Breast epithelium (tissue), 4 donors: ENCODE measurements at places on chromosomes 3 and 15. TPM values are rescaled to one million over a fixed set of nuclear protein-coding genes. Genes with fewer than 3 reads are reported as not detected.

ECE2 gene
- total RNA-seq: not detected

CKMT1B gene
- 2.6 TPM for total RNA-seq

ALPK3 gene
- 1.6 TPM for total RNA-seq

DPPA4 gene
- not detected for total RNA-seq

TMEM202 gene
- not detected for total RNA-seq

FEZF2 gene
- not detected for total RNA-seq

SLC2A2 gene
- total RNA-seq: not detected

MGLL gene
- 79.5 TPM for total RNA-seq

TAGLN3 gene
- not detected for total RNA-seq

MAGEL2 gene
- total RNA-seq: 0.33 TPM

TXNRD3 gene
- 16.4 TPM for total RNA-seq

THPO gene
- 0.64 TPM for total RNA-seq

CLDND1 gene
- 113 TPM for total RNA-seq

PRKCD gene
- total RNA-seq: 15.1 TPM

- H3K27me3 ChIP-seq: no peaks in the 10 kb centered on the region
- no peak overlapping the region for H3K4me3 ChIP-seq
- no peak for DNase-seq
- no peaks in the 10 kb centered on the region for H3K36me3 ChIP-seq
- no peak overlapping the region for H3K27ac ChIP-seq
- H3K4me1 ChIP-seq: no peaks in the 10 kb centered on the region
These were observed 120.4 kb upstream of the IQSEC1 start for GRCh38 chr3:13193320-13194284.

GRCh38 chr3:141561426-141562034 is 74.7 kb downstream of the RASA2 start:
- DNase-seq: no peak
- H3K4me1 ChIP-seq: no peaks in the 10 kb centered on the region
- no peaks in the 10 kb centered on the region for H3K27me3 ChIP-seq
- no peak overlapping the region for H3K27ac ChIP-seq
- no peaks in the 10 kb centered on the region for H3K36me3 ChIP-seq

DNA sequence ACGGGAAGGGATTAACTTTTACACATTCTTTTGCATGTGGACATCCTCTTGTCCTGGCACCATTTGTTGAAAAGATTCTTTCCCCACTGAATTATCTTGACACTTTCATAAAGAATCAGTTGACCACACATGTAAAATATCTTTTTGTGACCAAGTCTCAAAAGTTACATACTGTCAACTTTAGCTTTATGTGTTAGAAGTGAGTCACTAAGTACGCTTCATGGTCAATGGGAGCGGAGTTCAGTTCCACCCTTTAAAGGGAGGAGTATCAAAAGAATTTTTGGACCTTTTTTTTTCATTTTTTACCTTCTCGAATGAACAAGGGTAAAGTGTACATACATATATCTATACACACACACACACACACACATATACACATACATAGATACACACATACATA is 35.4 kb downstream of the MAPK6 start:
- no peak for DNase-seq
- H3K27ac ChIP-seq: no peak overlapping the region
- H3K36me3 ChIP-seq: peaks cover 3% of the 10 kb centered on the region
- H3K4me3 ChIP-seq: no peak overlapping the region

DNA sequence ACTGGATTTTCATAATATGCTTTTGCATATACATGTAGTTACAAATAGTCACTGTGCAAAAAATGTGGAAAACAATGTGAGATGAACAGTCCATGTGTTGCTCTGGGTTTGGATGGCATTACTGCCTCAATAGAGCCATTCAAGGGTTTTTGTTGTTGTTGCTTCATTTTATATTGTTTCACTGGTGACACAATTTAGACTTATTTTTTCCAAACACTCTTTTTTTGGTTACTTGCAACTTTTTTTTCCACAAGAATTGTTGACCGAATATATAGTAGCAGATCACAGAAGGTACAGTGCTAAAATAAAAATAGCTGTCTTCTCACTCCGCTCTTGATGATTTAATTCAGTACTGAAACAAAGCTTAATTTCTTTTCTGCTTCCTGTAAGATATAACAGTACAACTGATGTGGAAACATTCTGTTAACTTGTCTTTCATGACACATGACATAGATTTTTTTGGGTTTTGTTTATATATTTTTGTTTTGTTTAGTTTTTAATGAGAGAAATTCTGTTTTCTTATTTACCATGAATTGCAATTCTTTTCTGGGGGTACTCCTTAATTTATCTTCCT is 618.6 kb downstream of the NAALADL2 start:
- DNase-seq: no peak
- H3K36me3 ChIP-seq: no peaks in the 10 kb centered on the region
- H3K4me1 ChIP-seq: no peaks in the 10 kb centered on the region
- no peak overlapping the region for H3K27ac ChIP-seq
- no peak overlapping the region for H3K4me3 ChIP-seq
- no peaks in the 10 kb centered on the region for H3K27me3 ChIP-seq

DNA sequence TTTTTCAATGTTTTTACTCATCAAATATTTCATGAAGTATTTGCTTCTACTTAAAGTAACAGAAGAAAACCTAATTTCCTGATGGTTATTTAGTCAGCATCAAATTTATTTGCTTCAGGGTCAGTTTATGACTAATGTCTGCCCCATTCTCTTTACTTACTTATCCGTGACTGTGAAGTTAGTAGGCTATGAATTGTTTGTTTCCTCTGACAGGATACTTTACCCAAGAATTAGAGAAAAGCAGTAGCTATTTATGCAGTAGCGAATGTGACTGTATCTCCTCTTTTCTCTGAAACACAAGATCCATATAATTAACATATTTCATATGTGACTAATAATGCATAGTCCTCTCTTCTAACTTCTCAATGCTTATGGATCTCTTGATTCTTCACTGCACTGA is 329.9 kb upstream of the ROBO1 start:
- no peaks in the 10 kb centered on the region for H3K36me3 ChIP-seq
- no peak overlapping the region for H3K27ac ChIP-seq
- H3K27me3 ChIP-seq: no peaks in the 10 kb centered on the region
- no peaks in the 10 kb centered on the region for H3K4me1 ChIP-seq
- H3K4me3 ChIP-seq: no peak overlapping the region
- no peak for DNase-seq

DNA sequence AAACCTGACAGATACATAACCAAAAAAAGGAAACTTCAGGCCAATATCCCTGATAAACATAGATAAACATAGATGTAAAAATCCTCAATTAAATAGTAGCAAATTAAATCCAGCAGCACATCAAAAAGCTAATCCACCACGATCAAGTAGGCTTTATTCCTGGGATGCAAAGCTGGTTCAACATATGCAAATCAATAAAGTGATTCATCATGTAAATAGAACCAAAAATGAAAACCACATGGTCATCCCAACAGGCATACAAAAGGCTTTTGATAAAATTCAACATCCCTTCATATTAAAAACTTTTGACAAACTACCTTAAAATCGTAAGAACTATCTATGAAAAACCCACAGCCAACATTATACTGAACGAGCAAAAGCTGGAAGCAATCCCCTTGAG is 882.2 kb downstream of the NTRK3 start:
- no peaks in the 10 kb centered on the region for H3K4me1 ChIP-seq
- H3K36me3 ChIP-seq: no peaks in the 10 kb centered on the region
- H3K27ac ChIP-seq: no peak overlapping the region

DNA sequence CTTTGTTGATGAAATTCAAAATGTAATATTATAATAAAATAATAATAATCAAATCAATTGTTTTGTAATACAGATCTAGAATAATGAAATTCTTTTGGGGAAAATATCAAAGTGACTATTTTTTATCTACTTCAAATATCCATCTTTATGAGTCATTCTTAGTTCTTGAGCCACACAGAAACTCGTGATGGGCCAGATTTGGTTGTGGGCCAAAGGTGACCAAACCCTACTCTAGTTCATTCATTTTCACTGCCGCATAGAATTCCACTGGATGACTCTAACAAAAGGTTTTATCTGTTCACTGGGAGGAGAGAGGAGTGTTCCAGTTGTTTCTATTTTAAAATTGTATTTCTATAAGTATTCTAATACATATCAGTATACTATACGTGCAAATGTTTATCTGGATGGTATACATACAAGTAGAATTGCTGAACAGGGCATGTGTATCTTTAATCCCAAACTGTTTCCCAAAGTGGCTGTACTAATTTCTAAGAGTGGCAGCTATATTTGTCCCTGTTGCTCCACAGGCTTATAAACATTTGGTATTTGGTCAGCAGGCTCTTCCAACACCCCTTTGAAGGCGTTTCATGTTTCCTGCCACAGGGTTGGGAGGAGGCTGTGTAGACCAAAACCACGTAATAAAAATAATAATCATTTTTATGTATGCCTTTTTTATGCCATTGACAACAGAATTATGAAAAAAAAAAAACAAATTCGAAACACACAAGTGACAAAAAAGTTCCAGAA is 7.3 kb upstream of the RTP3 start:
- no peaks in the 10 kb centered on the region for H3K36me3 ChIP-seq
- no peak overlapping the region for H3K27ac ChIP-seq
- H3K4me3 ChIP-seq: no peak overlapping the region

- peak overlapping the region; percentile 10 for H3K27ac ChIP-seq
- H3K27me3 ChIP-seq: no peaks in the 10 kb centered on the region
- no peaks in the 10 kb centered on the region for H3K36me3 ChIP-seq
These were observed 61.0 kb downstream of the ATP8B4 start for GRCh38 chr15:50057905-50058639.

GRCh38 chr3:147886879-147887278 is 477.7 kb downstream of the ZIC1 start:
- no peak overlapping the region for H3K27ac ChIP-seq
- DNase-seq: no peak
- H3K4me1 ChIP-seq: no peaks in the 10 kb centered on the region
- no peak overlapping the region for H3K4me3 ChIP-seq
- no peaks in the 10 kb centered on the region for H3K36me3 ChIP-seq

GRCh38 chr15:73710321-73710720 is 26.1 kb downstream of the CD276 start:
- no peaks in the 10 kb centered on the region for H3K36me3 ChIP-seq
- no peak overlapping the region for H3K4me3 ChIP-seq
- no peak for DNase-seq
- H3K4me1 ChIP-seq: no peaks in the 10 kb centered on the region

DNA sequence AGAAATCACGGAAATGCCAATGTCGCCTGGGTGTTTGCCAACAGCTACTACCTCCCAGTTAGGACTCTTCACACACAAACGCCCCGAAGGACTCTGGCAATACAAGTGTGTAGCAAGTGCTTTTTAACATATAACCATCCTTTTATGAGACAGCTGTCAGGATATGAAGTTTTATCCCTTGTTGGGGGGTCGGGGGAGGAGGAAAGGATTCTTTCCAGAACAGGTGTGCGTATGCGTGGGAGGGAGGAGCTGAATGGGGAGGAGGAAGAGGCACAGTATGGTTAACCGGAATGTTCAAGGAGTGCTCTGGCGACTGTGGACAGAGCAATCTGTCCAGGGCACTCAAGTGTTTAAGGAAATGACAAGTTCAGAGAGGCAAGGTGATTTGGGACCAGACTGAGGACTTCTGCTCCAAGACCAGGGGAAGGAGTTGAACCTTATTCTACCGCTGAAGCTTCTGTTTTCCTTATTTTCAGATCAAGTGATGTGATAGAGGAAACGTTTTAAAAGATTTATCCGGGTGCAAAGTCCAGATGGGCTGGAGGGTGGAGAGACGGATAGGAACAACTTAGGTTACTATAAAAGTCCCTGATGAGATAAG is 1.3 kb downstream of the TSPAN3 start:
- peak overlapping the region; percentile 98 for H3K4me3 ChIP-seq
- DNase-seq: no peak
- no peaks in the 10 kb centered on the region for H3K4me1 ChIP-seq
- H3K36me3 ChIP-seq: no peaks in the 10 kb centered on the region
- no peaks in the 10 kb centered on the region for H3K27me3 ChIP-seq
- peak overlapping the region; percentile 84 for H3K27ac ChIP-seq

- H3K27me3 ChIP-seq: no peaks in the 10 kb centered on the region
- no peak for DNase-seq
- no peaks in the 10 kb centered on the region for H3K36me3 ChIP-seq
- no peak overlapping the region for H3K27ac ChIP-seq
- H3K4me1 ChIP-seq: no peaks in the 10 kb centered on the region
These were observed 21.6 kb upstream of the RARRES1 start for GRCh38 chr3:158753854-158754253.

DNA sequence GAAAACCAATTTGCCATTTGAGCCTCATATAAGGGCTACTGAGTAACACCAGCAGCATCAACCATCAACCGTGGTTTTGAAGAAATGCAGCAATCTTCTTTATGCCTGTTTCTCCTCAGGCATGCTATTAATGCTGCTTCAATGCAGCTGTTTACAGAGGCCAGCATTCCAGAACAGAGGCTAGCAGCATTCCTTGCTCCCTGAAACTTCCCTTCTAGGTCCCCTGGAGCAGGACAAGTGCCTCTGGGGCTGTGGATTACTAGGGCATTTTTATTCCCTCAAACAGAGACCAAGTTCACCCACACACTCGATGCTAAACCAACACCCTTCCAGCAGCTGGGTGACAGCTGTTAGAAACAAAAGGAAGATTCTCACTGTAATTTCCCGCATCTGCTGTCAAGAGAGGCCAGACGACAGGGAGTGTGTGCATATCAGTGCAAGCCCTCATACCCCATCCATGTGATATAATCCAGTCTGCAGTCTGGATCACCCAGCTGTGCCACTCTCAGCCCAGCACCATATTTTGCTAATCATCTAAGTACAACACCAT is 57.5 kb downstream of the HOMER2 start:
- no peak overlapping the region for H3K27ac ChIP-seq
- no peaks in the 10 kb centered on the region for H3K27me3 ChIP-seq
- no peak for DNase-seq
- no peaks in the 10 kb centered on the region for H3K36me3 ChIP-seq
- H3K4me3 ChIP-seq: no peak overlapping the region
- H3K4me1 ChIP-seq: no peaks in the 10 kb centered on the region

GRCh38 chr15:90883976-90884718 is at the start of gene FES:
TSS of gene FES (plus strand) at chr15:90884504. CDS start at chr15:90885046, 542 bp downstream.
- peaks cover 11% of the 10 kb centered on the region for H3K4me1 ChIP-seq
- no peak for DNase-seq
- peak within 1 kb of the TSS; percentile 82 for H3K4me3 ChIP-seq
- H3K27ac ChIP-seq: peak within 1 kb of the TSS; percentile 98
- H3K27me3 ChIP-seq: no peaks in the 10 kb centered on the region
